Activated CD4-positive, alpha-beta T cell treated with anti-CD3 and anti-CD28 coated beads, Interleukin-2, amount 10 ng/mL, durations not matched to agents 7 days and 5 days (primary cell): ENCODE measurements at places on chromosomes 2 and 18. TPM values are rescaled to one million over a fixed set of nuclear protein-coding genes. Genes with fewer than 3 reads are reported as not detected.

The SERPINB3 gene
- not detected for total RNA-seq

The TNFRSF11A gene
- total RNA-seq = 9.1 TPM

The GNLY gene
- 72.9 TPM for total RNA-seq

The POTEJ gene
- not detected for total RNA-seq

The DSG4 gene
- total RNA-seq = not detected

DNA sequence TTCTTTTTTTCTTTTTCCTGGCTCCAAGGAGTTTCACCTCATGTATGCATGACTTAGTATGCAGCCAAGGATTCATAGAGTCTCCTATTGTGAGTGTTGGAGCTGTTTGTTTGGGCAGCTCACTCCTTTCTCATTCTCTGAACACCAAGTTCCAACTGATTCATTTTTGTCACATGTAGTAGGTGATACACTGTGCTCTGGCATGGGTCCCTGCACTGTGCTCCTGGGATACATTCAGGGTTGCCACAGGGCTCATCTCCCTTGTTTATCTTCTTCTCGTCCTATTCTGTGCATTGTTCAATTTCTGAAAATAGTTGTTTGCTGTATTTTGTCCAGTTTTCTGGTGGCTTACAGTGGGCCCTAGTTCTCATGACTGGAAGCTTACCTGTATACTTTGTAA lies 96.8 kb downstream of the ZNF407 start:
- DNase-seq = no peak

DNA sequence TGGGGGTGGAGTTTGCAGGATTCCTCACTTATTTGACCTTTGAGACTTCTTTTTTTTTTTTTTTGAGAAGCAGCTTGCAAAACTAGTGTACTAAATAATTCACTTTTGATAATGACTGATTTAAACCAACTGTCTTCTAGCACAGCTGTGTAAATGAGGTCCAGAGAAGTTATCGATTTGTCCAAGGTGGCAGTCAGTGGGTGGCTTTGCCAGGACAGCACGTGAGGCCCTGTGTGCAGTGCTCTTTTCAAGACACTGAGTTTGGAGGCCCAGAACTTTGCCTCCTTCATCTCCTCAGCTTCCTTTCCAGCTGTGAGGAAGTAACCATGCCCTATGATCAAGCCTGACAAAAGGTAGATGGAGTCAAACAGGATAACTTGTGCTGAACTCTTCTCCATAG lies 92.9 kb upstream of the LCLAT1 start:
- no peak for DNase-seq

- no peak for DNase-seq
These were observed 58.7 kb upstream of the ACTR3 start for GRCh38 chr2:113831161-113831560.

DNA sequence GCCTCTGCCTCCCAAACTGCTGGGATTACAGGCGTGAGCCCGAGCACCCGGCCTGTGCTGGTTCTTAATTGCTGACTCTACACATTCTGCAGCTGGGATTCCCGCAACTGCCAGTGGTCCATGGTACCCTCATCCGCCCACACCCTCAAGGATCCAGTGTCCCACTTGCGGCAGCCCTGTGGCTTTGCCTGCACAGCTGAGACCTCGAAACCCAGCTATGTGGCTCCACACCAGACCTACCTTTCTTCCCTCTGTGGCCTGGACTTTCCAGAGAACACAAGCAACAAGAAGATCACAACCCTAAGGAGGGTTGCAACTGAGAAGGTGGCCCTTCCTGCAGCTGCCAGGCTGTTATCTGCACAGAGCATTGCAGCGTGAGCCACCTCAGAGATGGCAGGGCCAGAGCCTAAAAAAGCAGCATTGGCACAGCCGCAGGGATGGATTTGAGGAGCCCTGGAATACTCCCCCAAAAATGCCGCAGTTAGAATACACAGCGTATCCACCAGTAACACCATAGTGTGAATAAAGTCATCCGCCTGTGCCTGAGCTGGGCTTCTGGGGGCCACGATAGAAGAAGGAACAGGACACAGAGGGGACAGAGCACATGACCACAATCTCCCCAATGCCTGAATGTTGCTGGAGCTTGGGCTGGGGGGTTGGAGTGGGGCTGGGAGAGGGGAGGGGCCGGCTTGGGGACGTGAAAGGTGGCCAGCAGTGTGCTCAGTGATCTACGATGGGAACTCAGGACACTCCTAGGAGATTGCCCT lies 1.9 kb downstream of the GPR55 start:
- DNase-seq = no peak

DNA sequence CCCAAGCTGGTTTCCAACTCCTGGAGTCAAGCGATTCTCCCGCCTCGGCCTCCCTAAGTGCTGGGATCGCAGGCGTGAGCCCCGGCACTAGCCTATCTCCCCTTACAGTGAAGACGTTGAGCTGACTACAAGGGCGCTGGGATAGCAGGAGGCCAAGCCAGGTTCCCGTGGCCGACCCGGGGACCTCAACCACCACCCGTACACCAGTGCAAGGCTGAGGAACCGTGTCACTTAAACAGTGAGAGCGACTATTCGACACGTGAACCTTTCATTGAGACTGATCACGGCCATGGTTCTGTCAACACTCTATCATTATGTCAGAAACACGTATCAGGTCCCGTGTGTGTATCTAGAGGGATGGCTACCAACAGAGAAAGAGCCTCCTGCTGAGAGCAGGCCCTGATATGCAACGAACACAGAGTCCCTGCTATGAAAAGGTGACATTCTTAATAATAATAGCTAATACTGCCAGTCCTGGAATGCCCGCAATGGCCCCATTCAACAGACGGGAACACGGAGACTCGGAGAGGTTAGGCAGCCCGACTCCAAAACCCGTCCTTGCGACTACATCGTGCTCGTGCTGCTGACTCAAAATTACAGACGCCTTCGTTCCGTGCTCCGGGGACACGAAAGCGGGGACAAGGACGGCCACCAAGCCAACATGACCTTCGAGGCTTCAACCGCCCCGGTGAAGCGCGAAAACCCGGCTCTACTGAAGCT lies 833 bp downstream of the AFG3L2 start:
- no peak for DNase-seq

DNA sequence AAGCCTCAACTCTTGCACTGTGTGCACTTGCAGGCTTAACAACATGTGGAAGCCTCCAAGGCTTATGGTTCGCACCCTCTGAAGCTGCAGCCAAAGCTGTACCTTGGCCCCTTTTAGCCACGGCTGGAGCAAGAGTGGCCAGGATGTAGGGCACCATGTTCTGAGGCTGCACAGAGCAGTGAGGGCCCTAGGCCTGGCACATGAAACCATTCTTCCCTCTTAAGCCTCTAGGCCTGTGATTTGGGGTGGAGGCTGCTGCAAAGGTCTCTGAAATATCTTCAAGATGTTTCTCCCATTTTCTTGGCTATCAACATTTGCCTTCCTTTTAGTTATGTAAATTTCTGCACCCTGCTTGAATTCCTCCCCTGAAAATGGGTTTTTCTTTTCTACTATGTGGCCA lies 161.9 kb upstream of the SPATS2L start:
- DNase-seq = no peak

DNA sequence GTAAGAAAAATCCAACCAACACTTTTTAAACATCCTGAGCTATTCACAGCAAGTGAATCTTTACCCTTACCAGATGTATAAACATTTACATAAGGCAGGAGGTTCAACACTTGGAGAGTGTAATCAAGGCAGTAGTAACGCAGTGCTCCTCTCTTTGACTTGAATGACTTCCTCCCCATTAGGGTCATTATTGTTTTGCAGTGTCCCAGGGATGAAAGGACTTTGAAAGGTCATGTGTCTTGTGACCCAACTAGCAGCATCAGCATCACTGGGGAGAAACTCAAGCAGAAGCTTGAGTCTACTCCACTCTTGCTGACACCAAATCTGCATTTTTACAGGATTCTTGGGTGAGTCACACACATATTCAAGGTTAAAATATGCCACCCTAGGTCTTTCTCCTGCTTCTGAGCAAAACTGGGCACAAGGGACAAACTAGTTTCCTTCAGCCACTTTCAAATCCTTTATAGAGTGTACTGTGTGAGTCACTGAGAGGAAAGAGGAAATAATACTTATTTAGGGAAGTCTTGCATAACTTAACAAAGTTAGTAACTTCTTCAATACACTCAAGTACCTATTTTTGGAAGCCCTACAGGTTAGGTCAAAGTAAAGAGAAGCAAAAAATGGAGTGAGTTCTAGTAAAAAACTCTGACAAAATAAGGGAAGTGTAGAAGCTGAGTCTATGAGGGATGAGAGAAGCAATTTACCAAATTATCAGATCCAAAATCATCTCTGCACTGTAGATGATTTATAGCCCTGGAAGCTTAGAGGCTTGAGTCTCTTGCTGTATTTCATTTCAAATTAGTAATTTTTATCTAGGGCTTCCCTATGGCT lies 51.0 kb upstream of the EML4 start:
- no peak for DNase-seq

DNA sequence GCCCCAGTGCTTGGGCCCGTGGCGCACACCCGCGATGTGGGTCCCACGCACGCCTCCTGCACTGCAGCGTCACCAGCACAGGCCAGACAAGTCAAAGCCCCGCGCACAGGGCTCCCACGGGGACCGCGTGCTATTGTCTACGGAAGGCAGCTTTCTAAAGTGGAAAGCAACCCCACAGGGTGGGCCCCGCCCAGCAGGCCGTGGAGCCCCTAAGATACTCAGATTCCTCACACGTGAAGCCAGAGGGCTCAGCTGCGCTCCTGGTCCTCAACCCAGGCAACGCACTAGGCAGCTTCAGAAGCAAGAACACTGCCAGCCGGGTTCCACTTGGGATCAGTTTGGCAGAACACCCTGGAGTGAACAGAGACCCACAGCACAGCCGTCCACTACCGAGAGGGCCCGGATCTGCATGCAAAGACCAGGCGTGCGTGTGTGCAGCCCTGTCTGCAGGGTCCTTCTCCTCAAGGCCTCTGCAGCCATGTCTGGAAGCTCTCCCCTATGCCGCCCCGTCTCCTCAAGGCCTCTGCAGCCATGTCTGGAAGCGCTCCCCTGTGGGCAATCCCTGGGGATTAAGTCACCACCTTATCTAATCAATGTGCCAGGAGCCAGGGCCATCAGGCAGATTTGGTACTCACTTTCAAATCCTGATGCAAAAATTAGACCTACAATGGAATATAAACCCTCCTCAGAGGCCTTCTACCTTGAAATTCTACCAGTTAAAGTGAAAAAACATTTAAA lies 231.3 kb downstream of the HDAC4 start:
- no peak for DNase-seq

DNA sequence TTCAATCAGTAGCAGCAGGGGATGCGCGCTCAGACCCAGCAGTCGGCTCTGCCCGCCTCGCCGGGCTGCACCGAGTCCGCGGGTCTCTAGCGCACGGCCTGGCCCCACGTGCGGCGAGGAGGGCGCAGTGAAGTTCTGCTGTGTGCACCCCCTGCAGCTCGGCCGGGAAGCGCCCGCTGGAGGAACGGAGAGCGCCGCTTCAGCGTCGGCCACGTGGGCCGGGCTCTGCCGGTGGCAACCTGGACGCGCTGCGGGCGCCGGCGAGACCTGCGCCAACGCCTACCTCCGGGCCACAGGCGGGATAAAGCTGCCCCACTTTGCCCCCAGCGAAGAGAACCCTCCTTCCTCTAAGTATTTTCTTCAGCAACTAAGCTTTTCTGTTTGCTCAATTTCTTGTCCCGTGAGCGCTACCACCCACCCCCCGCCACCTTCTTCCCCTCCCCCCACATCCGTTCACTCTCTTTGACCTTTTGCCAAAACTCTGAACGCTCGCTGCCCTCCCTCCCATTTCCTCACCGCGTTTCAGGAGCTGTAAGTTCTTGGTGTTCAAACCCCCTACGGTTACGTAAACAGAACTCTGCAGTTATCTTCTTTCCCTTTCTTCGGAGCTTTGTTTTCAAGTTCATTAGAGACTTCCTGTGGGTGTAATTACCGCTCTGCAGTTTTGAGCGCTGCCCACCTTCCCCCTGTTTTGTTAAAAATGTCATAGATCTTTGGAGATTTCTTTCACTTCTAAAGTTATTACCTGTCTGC lies 42.6 kb upstream of the EDAR start:
- peak; percentile 88 for DNase-seq

DNA sequence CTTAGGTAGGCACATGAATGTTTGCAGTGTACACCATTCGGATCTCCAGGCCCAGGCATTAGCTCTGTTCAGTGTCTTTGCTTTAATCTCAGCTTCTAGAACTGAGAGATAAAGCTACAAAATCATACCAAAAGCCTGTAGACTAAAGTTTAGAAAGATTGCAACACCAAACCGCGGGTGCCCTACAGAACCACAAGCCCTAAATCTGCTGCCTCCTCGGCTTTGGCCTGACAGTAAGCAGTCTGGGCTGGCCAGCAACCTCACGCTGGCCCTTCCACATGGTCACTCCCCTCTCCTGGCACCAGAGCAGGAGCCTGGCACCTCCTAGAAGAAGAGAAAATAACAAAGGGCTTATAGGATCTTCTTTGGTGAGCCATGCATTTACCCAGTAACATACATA lies 8.9 kb upstream of the OSR1 start:
- DNase-seq = no peak

DNA sequence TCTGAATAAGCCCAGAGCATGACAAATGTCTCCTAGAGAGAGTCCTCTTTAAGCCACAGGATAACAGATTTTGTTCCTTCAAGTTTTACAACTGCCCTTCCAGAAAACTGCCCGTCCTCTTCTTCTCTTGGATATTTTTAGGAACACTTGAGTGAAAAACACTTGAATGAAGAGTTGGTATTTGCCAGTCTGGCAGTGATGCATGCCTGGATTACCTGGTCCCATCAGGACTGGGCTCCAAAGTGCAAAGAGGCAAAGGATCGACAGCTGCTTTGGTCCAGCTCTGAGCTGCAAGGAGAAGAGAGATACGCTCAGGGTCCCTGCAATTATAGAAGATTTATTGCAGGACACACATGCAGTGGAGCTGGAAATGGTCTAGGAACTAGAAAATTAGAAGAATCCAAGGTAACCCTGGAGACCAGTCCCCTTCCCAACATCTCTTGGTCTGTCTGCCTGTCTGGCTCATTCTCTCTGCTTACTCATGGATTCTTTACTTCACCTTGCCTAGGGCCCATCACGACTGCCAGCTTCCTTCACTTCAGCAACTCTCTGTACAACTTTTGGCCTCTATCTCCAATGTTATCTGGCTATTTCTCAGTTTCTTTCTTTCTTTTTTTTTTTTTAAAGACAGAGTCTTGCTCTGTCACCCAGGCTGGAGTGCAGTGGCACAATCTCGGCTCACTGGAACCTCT lies 112.1 kb upstream of the SIX2 start:
- DNase-seq = no peak

DNA sequence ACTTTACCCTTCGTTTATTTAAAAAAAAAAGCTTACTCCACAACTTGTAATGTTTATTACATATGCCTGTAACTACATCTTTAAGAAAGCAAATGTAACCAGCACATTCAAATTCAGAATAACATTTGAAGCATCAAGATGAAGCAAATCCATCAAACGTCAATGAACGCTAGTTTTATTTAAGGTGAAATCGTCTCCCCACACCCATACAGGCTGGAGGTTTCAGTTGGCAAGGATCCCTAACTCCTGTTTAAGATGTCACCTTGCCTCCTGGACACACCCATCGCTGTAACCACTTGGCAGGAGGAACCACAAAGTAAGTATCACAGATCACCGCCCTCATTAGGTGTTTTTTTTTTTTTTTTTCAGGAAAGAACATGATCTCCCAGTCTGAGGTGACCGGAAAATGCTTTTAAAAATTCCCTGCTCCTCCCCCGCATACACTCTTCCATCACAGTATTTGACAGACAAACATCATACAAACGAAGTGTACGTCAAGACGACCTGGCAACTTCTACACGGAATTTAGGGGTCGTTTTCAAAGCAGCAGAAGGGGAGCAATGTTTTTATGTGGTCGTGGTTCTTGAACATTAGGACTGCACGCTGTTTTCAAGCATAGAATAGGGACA lies 19.7 kb upstream of the STPG4 start:
- peak; percentile 57 for DNase-seq
